Mesenchymal stem cell (in vitro differentiated cells and primary cell): ENCODE measurements at places on chromosomes 12 and 14.

DNA sequence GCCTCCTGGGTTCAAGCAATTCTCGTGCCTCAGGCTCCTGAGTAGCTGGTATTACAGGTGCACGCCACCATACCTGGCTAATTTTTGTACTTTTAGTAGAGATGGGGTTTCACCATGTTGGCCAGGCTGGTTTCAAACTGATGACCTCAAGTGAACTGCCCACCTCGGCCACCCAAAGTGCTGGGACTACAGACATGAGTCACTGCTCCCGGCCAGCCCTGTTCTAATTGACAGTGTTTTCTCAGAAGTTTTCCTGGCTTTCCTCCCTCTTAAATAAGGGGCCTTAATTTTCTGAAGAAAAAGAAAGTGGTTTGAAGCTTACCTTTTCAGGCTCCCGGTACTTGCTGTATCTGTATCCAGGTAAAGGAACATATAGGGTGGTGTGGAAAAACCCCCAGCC is 1.7 kb downstream of the HAL start:
- no peak for DNase-seq

GRCh38 chr14:90491221-90491885 is 94.5 kb downstream of the CALM1 start:
- no peak for DNase-seq

GRCh38 chr14:22282417-22282816 is 306.6 kb downstream of the DAD1 start:
- DNase-seq, result no peak

DNA sequence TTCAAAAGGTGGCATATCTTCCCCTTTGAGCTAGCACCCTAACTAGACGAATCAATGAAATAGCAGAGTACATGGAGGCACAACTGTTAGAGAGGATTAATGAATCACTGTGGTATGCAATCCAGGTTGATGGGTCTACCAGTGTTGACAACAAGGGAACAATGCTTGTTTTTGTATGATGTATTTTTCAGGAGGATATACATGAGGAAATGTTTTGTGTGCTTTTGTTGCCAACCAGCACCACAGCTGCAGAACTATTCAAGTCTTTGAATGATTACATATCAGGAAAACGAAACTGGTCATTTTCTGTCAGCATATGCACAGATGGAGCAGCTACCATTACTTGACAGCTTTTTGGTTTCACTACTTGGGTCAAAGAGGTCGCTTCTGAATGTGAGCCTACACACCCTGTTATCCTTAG is 142.6 kb downstream of the GPHN start:
- no peak for DNase-seq

DNA sequence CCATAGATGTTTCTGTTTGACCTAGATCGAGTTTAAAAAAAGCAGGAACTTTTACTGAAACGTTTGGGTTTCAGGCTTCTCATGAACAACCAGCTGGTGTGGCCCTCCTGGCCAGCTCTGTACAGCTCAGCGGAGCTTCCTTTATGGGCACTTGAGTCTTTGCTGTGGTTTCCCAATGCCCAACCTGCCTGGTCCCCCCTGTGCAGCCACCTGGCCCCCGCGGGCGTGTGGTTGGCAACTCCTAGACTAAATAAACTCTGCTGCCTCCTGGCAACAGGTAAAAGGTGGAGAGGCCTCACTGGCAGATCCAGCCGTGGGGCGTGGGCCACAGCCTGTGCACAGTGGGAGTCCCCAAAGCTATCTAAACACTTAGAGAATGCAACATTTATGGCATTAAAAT is 38.7 kb downstream of the ADGRD1 start:
- DNase-seq, result no peak

- DNase-seq, result no peak
Observed at GRCh38 chr14:54815016-54815415, 87.6 kb downstream of the GCH1 start.

DNA sequence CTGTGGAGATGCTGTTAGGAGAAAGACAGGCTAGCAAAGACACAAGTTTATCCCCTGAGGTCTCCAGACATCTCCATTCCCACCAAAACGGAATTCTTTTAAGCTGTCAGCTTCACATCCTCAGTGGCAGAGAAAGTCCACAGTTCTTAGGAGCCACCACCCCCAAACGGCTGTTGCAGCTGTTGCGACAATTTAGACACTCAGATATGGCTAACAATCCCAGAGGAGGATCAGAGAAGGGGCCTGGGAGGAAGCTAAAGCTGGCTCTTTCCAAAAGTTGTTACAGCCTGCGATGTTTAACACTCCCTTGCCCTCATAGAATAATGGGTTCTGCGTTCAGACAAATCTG is 1.9 kb upstream of the ATP5MC2 start:
- no peak for DNase-seq

GRCh38 chr12:108531929-108532848 is 17.1 kb downstream of the FICD start:
- no peak for DNase-seq

DNA sequence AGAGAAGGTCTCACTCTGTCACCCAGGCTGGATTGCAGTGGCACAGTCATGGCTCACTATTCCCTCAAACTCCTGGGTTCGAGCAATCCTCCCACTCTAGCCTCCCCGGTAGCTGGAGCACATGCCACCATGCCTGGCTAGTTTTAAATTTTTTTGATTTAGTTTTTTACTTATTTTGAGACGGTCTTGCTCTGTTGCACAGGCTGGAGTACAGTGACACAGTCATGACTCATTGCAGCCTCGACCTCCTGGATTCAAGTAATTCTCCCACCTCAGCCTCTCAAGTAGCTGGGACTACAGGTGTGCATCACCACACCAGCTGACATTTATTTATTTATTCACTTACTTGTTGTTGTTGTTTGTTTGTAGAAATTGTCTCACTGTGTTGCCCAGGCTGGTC is 22.2 kb upstream of the DIP2B start:
- DNase-seq, result no peak
